GM04503 (cell line): ENCODE measurements at places on chromosomes 16 and 17.

- no peak for DNase-seq
Measured at GRCh38 chr17:57544401-57544800, 200.7 kb downstream of the CCDC182 start.

DNA sequence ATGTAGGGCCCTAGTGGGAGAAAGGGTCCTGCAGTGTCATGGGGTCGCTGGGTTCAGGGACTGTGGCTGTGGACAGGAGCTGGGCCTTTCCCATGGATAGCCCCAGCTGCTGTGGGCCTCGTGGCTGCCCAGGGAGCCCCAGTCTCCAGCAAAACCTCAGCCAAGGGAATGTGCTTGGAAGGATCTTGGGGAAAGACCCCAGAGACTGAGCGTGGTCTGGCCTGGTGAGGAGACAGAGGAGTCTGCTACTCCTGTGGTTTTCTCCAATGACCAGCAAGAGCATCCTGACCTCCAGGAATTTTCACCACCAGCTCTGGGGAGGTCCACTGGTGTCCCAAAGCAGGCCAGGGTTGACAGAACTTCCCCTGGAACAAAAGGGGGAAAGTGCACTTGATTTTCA is 42.3 kb downstream of the RNF112 start:
- DNase-seq, result no peak

GRCh38 chr16:49055824-49056545 is 225.7 kb downstream of the CBLN1 start:
- DNase-seq, result no peak

- peak; percentile 65 for DNase-seq
Measured at GRCh38 chr17:1590029-1590746, 27.6 kb upstream of the PITPNA start.

- DNase-seq, result no peak
Measured at GRCh38 chr17:31490671-31491375, 99.3 kb downstream of the RAB11FIP4 start.

DNA sequence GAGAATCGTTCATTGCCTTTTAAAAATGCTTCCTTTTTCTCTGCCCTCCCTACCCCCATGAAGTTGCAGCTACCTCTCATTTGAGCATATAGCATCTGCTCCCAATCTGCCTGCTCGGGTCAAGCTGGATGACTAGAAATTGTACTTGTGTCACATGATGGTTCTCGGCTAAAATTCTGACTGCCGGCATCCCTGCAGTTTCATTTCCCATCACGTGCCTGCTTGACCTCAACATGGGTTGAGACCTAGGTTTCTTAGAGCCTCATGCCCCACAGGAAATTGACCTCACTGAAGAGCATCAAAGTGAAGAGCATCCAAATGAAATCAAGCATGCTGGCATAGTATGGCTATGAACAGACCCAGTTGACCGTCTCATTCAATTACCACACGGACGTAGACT is 581.6 kb upstream of the PSMD7 start:
- no peak for DNase-seq
